ENCODE measurements at places on chromosomes 2 and 18. TPM values are rescaled to one million over a fixed set of nuclear protein-coding genes. Genes with fewer than 3 reads are reported as not detected.

KCNIP3 gene
- polyA plus RNA-seq = 5.8 TPM

DNA sequence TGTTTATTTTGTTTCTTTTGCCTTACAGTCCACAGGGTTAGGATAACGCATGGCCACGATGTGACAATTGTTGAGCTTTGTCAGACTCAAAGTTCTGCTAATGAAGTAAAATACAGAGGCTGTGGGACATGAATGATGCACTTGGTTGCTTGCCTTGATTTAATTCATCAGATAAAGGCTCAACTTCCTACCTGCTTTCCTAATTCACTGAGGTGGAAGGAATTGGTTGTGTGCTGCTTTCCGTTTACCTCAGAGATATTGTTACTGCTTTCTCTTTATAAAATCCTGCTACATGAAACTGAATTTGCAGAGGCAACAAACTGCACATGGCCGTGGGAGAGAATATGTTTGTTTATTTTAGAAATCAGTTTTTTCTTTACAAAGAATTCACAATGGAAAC is 6.6 kb downstream of the RIT2 start:
- no peak for DNase-seq

- no peak for DNase-seq
Measured at GRCh38 chr2:10080536-10081304, 509 bp upstream of the CYS1 start.

DNA sequence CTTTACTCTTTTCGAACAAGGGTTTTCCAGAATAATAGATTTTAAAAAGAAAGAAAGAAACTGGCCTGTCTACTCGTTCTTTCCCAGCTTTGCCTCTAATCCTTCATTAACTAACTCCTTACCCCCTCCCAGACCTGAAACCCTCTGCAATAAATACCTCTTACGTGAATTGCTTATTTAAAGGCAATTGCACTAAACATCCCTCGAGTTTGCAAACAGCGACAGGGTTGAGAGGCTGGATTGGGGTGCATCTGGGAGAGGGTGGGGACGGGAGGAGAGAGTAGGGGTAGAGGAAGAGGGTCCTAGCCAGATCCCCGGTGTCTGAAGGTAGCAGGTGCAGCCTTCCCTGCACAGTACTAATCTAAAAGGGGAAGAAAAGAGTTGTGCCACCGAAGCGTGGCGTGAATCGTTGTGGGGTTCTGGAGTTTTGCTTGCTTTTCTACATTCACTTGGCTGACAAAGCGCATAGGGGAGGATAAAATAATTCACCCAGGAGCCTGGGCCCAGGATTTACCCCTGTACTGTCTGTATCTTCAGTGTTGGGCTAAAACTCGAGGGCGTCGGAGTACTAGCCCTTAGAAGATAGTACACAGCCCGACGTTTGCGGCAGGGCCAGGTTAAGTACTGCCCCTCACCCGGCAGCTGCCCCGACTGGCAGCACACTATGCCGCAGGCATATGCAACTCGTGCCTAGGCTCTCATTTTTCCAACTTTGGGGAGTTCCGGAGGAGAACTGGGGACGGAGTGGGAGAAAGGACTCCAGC is 1.9 kb upstream of the NEUROD1 start:
- no peak for DNase-seq

- no peak for DNase-seq
Measured at GRCh38 chr2:165631089-165631488, 161.6 kb downstream of the CSRNP3 start.

DNA sequence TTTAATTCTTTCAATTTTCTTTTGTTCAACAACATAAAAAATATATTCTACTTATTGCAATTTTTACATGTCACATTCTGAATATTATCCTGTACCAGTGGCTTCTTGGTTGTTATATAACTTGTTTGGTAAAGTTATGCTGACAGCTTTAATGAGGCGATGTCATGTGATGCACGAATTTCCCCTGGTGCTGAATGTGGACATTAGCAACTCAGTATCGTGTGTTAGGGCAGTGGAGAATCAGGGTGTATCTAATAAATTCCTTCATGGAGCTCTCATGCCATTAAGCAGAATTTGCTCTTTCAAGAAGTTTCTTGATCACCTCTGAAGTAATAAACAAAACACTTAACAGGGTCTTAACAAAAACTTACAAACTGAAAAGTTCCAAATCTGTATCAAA is 99.6 kb upstream of the DNMT3A start:
- no peak for DNase-seq

DNA sequence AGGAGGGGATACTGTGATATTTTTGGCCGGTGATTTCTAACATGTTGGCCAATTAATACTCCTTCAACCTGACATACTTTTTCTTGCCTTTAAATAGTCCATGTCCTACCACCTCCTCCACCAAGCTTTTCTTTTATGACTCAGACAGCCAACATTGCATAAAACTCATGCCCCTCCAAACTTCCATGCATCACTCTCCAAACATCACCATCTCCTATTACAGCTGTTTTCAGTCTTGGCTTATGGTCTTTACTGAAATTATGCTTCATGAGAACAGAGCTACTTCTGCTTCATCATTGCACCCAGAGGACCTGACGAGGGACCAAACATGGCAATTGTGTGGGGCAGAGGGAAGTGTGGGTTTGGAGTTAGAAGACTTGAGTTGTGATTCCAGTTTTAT is 305.4 kb downstream of the LPIN1 start:
- no peak for DNase-seq

DNA sequence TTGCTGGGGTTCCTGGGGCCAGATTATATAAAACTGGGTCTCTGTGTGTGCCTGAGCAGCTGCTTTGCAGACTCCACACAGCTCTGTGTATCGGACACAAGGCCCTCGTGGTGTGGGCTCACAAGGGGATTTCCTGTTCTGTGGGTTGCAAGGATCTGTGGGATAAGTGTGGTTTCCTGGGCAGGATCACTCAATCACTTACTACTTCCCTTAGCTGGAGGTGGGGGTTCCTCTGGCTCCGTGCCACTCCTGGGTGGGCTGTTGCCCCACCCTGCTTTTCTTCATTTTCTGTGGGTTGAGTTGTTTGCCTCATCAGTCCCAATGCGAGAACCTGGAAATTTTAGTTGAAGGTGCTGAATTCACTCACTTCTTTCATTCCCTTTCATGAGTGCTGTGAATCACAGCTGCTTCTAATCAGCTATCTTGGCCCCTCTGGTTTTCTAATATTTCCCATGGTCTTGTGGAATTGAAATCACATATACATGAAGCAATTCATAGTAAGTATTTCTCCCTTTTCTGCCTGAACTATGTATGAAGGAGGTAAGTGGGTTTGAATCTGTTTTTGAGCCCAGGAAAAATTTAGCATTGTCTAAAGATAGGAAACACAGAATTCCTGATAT is 196.3 kb downstream of the DCDC2C start:
- peak; percentile 35 for DNase-seq

DNA sequence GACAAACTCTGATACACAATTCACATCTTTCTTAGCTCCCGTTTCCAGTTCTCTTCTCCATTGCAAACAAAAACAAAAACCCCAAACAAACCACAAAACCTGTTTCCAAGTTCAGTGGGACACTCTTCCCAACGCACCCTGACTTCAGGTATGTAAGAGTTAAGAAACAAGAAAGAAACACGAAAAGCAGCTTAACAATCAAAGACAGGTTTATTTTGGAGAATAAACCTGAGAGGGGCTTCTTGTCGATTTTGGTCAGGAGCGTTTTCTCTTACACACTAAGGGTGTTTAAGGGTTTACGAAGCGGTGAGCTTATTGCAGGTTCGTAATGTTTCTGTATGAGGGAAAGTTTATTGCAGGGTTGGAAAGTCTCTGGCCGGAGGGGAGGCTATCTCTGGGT is 905 bp upstream of the ATG16L1 start:
- no peak for DNase-seq

GRCh38 chr2:238838786-238839327 is 9.0 kb upstream of the TWIST2 start:
- DNase-seq = no peak

DNA sequence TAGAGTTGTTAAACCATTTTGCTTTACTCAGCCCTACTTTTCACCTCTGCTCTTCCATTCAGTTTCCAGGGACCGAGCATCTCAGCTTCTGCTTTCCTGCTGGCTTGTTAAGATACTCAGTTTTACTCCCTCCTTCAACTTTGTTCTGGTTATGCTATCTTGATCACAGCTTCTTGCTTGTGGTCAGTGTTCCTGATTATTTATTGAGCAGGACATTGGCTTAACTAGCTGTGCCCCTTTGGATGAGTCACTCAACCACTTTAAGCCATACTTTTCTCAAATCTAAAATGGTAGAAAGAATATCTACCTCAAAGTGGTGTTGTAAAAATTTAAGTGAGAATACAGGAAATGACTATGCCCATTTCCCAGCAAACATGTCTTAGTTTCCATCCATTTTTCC is 124.0 kb downstream of the KYNU start:
- no peak for DNase-seq

- no peak for DNase-seq
Measured at GRCh38 chr2:80086831-80087230, 217.7 kb downstream of the LRRTM1 start.

Data from hindlimb muscle (tissue), 1 donor.